GM06990 (cell line): ENCODE measurements at places on chromosomes 5 and 9.

GRCh38 chr9:78030296-78030552, 1.4 kb downstream of the GNAQ start:
- DNase-seq = no peak

DNA sequence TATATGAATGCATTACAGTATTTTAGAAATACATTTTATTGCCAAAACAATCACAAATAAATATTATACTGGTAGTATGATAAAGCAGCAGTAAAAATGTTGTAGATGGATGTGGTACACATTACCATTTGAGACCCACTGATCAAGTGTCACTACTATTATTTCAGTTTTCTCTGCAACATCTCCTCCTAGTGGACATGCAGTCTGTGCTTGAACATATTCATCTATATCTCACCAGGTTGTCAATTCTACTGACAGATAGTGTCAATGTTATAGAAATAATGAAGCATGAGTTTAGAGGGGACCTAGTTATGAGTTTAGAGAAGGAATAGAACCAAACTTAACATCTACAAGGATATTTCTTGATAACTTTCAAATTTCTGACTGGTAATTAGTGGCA, 39.2 kb upstream of the ELOVL7 start:
- DNase-seq = no peak

DNA sequence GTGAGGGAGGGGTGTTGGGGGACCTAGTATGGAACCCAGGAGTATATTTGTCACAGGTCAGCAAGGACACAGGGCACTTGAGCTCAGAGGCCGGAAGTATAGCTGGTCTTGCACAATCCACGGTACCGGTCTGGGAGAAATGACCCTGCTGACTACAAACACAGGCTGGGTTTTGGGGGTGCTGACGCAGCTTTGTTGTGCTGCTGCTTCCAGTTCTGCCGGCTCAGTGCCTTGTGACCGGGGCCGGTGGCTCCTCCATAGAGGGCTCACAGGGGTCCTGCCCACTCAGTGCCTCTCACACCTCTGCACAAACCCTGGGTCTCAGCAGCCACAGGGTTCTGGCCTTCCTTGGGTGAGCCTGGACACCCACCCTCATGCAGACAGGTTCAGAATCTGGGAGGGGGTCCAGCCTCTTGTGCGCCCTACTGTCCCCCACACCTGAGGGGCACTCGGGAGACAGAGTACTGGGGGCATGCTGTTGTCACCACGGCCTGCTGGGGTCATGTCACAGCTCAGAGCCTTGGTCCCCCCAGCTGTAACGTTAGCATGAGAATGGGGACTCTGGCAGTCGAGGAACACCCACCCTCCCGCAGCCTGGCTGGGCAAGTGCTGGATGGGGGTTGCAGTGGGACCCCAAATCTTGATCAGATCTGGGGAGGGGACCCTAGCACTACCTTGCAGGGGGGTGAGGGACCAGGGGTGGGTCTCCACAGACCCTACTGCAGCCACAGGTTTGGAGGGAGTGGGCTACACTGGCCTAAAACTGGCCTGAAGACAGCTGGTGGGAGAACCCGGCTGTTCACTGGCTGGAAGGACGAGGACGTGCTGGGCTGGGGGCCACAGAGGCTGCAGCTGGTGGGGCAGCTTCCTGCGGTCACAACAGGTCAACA, 17.7 kb downstream of the NINJ1 start:
- peak; percentile 9 for DNase-seq

DNA sequence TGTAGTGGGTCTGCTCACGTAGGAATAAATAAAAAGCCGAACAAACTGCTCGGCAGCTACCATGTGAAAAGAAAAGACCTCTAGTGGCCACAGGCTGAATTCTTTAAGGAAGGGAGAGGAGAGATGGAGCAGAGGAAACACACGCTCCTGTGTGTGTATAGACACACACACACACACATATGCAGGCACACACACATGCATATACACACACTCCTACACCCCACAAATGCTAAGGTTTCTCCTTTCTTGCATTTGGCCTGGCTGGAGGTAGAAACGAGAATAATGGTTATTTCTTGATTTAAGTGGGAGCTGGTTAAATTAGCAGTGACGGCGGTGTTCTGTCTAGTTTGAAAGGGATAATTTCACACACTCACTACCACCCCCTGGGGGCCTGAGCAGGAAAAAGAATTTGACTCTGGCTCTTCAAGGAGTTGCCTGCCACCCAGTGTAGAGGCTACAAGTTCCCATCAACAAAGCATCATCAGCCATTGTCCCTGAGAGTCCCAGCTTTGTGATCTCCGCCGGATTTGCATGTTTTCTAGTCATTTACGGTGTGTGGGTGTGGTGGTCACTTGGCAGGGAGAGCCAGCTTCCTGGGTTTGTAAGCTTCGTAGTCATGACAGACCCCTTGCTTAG, at the start of gene INSYN2B:
INSYN2B (minus strand) TSS at position 78 of the 636 bp plus-strand sequence. CDS start 96,597 bp downstream, outside the sequence.
- no peak for DNase-seq

DNA sequence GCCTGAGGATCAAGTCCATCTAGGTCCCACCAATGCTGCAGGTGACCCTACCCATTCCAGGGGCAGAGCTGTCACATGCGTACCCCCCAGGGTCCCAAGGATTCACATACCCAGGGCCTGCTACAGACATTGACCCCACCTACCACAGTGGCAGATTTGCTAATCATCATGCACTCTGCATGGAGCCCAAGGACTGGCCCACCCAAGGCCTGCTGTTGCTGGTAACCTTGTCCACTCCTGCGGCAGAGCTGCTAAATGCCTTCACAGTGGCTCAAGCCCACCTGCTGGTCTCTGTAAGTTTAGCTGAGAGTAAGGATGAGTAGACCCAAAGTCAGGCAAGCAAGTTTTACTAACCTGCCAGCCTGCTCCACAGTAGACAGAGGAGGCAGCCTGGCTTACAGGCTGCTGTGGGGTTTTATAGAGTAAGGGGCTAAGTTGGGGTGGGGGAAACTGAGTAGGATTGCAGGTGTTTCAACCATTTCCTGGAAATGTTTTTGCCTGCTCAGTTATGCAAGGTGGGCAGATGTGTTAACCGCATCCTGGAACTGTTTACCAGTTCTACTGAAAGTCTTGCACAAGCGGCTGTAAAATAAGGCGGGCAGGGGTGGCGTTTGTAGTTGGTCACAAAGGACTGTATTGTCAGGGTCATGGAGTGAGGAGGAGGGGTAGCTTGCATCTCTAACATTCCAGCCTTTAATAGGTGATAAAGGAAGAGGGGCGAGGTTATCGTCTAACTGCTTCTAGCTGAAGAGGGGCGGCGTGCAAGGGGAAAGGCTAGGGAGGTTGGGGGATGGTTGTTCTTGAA, 2163.5 kb upstream of the WWC1 start:
- no peak for DNase-seq

GRCh38 chr5:36880761-36881160, 4.2 kb downstream of the NIPBL start:
- DNase-seq = no peak

DNA sequence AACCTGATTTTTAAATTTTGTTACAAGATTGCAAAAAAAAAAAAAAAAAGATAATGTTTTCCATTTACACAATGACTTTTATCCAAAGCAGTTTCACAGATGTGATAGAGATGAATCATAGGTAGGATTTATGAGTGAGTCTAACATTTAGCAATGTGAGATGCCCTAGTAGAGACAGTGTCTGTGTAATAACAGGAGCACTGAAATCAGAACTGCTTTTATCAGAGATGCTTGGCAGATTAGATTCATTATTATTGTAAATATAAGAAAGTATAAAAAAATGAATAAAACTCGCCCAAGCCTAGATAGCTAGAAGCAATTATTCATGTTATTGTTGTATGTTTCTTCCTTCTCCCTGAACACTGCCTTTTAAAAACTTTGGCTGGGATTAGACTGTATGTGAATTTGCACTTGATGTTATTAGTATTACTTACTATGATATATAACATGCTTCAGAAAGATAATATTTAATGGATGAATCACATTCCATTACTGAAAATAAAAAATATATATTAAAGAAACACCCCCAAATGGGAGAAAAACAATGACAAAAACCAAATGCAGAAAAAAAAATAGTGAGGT, 567.3 kb upstream of the KLF4 start:
- DNase-seq = no peak

DNA sequence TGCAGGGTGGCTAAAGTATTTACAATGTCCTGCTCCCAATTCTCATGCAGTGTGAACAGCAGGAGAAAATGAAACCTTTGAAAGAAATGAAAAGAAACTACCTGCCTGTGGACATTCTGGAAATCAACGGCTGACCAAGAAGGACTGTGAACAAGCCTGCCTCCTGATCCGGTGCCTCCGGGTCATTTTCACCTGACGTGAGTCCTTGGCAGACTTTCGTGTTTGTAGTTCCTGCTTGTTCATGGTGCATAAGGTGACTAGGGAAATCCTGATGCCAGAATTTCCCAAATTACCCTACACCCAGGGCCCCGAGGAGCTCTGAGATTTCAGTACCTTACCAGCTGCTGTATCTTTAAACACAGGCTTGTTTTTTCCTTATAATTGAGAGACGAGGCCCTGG, 317.5 kb downstream of the TLE1 start:
- DNase-seq = no peak

DNA sequence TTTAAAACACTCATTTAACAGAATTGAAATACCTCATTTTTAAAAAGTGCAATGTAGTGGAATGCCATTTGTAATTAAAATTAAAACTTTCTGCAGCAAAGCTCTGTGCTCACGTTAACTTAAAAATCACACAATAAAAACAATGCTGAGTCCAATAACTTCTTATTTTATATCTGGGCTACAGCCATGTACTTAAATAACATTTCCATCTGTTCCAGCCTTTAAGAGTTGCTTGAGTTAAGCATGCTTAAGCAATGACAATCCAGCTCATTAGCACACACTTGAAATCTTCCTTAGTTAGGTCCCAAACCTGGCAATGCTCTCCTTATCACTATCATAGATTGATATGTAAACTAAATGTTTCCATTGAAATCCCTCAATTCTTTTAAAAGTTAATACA, 132.3 kb upstream of the CDH12 start:
- DNase-seq = no peak

DNA sequence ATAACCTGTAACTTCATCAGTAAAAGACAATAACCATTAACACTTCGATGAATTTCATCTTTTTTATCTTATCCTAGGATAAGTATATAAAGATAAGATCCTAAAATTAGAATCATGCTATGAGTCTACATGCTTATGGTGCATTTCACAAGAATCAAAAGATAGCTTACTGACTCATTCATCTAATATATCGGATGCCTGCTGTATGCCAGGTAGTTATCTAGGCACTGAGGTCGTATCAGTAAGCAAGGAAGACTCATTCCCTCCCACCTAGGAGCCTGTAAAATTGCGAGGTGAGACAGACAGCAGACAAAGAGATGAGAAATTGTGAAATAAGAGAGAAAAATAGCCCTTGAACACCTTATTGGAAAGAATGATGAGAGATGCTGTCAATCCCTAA, 240.6 kb upstream of the ADAMTSL1 start:
- DNase-seq = no peak
